Uterus (tissue), 4 donors: ENCODE measurements at places on chromosomes 2 and 18. TPM values are rescaled to one million over a fixed set of nuclear protein-coding genes. Genes with fewer than 3 reads are reported as not detected.

The ANKRD30BL gene
- total RNA-seq, result 27.7 TPM

DNA sequence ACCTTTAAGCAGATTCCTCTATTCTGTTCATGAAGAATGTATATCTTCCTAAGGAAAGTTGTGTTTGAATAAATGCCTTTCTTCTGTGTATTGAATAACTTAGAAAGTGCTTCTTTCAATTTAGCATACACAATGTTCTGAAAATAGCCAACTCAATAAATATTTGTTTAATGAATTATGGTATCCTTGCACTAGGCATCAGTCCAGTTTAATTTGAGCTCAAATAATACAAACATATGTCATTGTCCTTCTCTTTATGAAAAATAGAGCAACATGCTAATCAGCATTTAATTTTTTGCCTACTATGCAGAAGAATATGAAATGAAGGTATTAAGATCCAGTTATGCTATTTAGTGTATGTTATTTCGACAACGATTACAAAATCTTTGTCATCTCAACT lies 68.2 kb downstream of the NRXN1 start:
- DNase-seq, result no peak

The GBX2 gene
- total RNA-seq, result not detected

The ANKRD30B gene
- total RNA-seq, result not detected

GRCh38 chr2:80459028-80459427 lies 154.5 kb upstream of the LRRTM1 start:
- no peak for DNase-seq

DNA sequence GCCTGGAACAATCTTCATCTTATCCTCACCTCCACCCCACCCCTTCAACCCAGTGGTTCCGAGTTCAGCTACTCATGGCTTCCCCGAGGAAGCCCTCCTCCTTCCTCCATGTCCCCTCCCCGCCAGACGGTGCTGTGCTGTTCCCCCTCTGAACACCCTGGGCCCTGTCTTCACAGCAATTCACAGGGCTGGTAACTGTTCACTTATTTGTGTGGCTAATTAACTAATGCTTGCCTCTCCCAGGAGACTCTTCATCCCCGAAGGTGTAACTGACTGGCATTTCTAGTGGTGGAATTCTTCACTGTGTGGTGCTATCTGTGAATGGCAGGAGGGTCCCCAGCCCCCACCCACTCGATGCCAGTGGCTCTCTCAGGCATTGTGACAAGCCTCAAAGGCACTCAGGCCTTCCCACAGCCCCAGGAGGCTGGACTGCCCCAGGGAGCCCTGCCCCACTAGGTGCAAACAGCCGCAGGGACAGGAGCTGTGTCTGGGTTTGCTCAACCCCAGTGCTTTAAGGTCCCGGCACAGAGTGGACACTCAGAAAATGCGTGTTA lies 133.7 kb upstream of the ID2 start:
- peak; percentile 3 for DNase-seq

GRCh38 chr18:12867441-12868123 lies 16.5 kb downstream of the PTPN2 start:
- no peak for DNase-seq

The DUSP28 gene
- total RNA-seq, result 0.26 TPM

GRCh38 chr2:58293056-58293455 lies 51.9 kb upstream of the FANCL start:
- no peak for DNase-seq

DNA sequence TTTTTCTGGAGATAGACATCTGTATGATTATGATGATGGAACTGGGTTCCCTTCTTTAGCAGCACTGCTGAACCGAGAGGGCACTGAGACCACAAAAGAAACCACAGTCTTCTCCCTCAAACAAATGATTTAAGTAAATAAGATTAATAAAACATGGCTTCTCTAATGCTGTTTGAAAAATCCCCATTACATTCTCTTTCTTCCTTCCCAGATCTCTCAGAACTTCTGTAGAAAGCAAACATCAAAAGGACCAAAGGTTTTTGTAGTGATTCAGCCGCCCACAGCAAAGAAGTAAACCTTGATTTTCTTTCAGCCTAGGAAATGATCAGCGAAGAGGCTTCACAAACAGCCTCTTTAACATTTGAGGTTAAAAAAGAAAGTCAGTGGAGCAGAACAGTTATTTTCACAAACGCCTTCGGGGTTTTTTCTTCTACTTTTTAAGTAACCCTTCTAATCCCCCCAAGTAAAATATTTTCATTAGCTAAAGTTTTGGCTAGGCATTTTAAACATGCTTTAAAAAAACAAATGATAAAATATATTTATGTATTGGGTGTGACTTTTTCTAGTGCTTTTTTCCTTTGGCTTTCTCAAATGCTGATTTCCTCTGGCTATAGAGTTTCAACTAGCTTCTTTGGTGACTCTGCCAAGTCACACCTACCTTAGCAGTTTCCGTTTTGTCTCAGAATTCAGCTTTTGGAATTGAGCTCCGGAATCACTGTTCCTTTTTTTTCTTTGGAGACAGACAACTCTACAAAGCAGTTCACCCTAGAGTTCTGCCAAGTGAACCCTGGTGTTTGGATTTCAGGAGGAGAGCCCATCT lies 89.6 kb downstream of the UPP2 start:
- no peak for DNase-seq

DNA sequence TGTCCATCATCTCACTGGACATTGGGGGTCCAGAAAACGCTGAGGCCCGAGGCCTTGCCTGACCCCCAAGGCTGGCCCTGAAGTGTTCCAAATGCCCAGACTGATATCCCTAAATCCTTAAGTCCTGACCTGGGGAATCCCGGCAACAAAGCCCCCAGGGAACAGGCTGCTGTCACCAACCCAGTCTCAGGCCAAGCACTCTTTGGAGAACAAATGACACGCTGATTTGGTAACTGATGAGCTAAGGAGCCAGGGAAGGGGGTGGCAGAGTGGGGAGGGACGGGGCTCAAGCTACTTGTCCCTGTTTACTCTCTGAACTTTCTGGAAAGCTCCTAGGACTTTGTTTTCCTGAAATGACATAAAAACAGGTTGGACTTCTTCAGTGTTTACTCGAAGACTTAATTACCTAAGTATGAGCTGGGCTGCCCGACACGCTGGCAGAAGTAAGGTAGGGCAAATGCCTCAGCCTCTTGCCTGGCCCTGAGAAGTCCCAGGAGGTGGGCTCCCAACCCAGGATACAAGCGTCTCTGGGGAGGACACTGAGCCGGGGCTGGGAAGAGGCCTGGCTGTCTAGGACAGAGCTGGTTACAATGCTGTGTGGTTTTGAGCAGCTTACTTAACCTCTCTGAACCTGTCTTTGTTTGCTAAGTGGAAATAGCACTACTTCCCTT lies 105.5 kb upstream of the GLI2 start:
- no peak for DNase-seq

The GALNT14 gene
- not detected for total RNA-seq

DNA sequence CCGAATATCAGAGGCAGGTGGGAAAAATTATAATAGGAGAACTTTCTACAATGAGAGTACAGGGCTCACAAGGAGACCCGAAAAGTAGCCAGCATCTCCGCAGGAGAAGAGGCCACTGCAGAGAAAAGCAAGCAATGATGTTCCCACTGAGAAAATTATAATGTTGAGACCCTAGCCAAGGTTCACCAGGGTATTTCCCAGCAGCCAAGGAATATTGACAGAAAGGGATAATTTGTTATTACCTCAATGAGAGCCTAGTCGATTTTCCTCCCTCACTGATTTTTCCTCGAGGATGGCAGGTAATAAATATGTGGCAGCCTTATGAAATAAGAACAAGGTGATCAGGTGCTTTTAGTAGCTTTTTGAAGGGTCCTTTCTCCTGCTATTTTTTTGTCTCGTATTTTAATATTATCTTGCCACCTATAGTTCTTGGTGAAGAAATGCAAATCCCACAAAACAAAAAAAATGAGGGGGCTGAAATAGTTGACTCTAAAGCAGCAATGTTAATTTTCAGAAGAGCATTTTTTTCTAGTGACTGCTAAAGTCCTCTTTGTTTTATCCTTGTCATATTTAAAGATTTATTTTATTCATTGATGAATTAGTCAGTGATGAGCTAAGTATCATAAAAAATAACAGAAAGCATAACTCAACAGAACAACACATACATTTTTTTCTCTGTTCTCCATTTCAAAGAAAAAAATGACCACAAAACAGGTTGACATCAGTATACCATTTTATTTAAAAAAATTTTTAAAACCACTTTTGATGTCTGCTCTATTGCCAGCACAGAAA lies 215.4 kb downstream of the KCNE4 start:
- no peak for DNase-seq

GRCh38 chr18:77144451-77145118 lies 12.0 kb upstream of the MBP start:
- no peak for DNase-seq

The RAPGEF4 gene
- total RNA-seq, result 20.2 TPM

- no peak for DNase-seq
Measured at GRCh38 chr2:6750411-6751158, 115.1 kb downstream of the CMPK2 start.

The TANC1 gene
- total RNA-seq, result 34.7 TPM

- no peak for DNase-seq
Measured at GRCh38 chr2:232672588-232672987, 24.5 kb upstream of the GIGYF2 start.

The HOXD13 gene
- total RNA-seq, result not detected

The SS18 gene
- total RNA-seq, result 94.0 TPM

DNA sequence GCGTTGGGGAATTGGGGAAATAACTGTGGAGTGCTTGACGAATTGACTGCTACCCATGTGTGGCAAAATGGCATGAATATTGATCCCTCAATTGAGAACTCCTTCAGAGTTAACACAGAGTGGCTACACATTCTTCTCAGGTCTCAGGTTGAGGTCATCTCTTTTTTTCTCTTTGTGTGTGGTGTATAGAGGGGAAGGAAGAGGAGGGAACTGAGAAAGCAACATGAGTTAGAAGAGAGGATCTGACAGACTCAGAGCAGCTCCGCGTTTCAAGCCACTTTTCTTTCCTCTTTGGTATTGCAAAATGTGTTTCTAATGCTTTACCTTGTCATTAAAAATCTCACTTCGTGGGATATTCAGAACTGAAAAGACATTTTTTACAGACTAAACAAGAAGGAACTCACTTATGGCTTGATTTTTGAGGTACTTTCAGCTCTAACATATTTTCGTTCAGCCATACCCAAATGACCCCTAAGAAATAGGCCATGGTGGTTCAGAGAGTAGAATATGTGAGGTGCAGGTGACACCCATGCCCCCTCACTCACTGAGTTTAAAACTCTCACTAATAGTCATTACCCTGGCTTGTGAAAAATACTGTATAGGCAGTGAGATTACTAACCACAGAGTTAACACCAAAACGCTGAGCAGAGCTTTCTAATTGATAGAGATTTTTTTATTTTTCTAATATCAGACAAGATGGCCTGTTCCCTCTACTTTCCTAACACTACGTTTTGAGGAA lies 22.5 kb downstream of the STAT4 start:
- DNase-seq, result no peak

The SLC38A11 gene
- 3.2 TPM for total RNA-seq

The IGFBP5 gene
- 569 TPM for total RNA-seq

- DNase-seq, result no peak
Measured at GRCh38 chr2:171919453-171919852, 2.8 kb upstream of the HAT1 start.

The CABYR gene
- total RNA-seq, result not detected

- no peak for DNase-seq
Measured at GRCh38 chr18:22847867-22848451, 85.2 kb upstream of the RBBP8 start.

- DNase-seq, result no peak
Measured at GRCh38 chr2:229660951-229661350, 53.4 kb downstream of the DNER start.

The KCNG2 gene
- total RNA-seq, result 0.59 TPM

GRCh38 chr2:99881901-99882591 lies 260.3 kb downstream of the AFF3 start:
- peak; percentile 36 for DNase-seq

The C1QL2 gene
- total RNA-seq, result not detected

DNA sequence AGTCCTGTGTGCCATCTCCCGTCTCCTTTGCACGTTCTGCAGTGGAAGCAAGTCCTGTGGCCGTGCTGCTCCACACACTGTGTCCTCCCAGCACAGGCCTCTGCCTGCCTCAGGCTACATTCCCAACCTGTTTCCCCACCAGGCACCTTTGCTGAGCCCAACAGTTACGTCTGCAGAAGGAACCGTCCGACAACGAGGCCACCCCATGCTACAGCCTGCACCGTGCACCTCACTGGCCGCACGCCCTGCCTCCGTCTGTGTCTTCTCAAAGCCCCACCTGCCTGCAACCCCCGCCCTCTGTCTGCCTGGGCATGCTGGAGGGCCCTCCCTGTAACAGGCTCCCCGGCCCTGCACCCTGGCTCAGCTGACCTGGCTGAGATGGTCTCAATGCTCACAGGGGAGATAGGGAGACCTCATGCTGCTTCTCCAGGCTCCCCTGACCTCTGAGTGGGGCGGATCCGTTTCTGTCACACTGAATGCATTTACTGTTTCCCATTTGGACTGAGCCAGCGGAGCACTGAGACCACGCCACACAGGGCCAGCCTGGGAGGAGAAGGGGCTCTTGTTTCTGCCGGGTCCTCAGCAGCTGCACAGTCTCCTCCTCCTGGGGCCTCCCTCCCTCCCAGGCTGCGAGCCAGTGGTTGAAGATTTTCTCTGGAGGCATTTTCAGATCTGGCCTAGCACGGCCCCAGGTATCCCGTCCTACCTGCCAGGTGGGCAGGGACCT lies 109.1 kb upstream of the OTOS start:
- DNase-seq, result no peak

The CPO gene
- not detected for total RNA-seq

The EHD3 gene
- 6.5 TPM for total RNA-seq

The FIGN gene
- total RNA-seq, result 3.6 TPM

GRCh38 chr18:3177902-3178687 lies 41.7 kb downstream of the MYOM1 start:
- no peak for DNase-seq

The TRABD2A gene
- 0.29 TPM for total RNA-seq

DNA sequence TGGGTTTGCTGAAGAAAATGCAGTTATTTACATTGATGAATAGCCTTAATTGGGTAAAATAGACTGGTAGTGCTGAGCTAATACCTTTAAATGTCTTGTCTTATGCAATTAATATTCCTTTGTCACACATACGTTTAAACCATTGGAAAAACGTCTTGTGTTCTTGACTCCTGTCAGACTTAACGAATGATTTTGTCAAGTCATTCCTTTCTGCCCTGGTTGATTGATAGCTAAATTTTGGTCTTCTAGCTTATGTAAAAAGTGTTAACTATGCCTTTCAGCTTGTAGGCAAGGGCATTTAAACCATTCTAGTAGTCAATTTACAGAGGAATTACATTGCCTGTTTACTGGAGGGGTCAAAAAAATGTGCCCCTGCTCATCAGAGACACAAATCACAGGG lies 105.8 kb upstream of the LRRTM1 start:
- no peak for DNase-seq
